ENCODE measurements at places on chromosomes 4 and X.

- DNase-seq = no peak
Observed at GRCh38 chr4:3257103-3257555, 8.2 kb downstream of the MSANTD1 start.

DNA sequence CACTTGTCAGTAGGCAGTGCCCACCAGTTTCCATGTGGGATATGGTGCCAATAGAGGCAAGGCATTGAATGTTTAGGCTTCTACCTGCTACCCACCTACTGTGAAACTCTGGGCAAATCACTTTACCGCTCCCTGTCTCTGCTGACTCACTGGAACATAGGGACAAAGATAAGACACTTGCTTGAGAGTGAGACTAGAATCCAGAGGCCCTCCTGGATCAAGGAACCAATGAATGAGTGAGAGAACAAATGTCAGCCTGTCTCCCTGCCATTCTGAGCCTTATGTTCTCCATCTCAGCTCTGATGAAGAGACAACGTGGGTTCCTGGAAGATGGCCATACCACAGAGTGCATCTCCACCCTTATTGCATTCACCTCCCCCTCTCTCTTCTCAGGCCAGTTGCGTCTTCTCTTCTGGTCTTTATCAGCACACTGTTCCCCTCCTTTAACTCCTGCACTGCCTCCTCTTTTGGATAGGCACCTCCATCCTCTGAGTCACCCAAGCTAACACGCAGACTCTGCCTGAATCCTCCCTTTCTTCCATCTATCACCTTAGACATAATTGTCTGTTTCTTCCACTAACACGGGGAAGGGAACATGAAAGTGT lies 15.4 kb upstream of the PRRG3 start:
- DNase-seq = no peak

- no peak for DNase-seq
Observed at GRCh38 chr4:174495626-174496025, 26.7 kb downstream of the HPGD start.

DNA sequence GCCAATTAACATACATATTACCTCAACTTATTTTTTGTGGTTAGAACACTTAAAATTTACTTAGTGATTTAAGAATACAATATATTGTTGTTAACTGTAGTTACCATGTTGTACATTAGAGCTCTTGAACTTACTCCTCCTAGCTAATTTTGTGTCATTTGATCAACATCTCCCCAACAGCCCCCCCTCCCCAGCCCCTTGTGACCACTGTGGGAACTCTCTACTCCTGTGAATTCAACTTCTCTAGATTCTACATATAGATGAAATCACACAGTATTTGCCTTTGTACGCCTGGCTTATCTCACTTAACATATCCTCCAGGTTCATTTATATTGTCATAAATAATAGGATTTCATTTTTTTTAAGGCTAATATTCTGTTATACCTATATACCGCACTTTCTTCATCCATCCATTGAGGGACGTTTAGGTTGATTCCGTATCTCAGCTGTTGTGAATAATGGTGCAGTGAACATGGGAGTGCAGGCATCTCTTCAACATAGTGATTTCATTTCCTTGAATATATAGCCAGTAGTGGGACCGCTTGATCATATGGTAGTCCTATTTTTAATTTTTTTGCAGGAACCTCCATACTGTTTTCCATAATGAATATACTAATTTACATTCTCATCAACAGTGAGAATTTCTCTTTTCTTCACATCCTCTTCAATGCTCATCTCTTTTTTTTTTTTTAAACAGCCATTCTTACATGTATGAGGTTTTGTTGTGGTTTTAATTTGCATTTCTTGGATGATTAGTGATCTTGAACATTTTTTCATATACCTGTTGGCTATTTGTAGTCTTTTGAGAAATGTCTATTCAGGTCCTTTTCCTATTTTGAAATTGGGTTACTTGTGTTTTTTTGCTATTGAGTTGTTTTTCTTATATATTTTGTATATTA lies 66.8 kb downstream of the RAPGEF2 start:
- no peak for DNase-seq

- peak; percentile 32 for DNase-seq
Observed at GRCh38 chrX:18899796-18900380, 84.0 kb downstream of the PHKA2 start.
